Neural crest cell (in vitro differentiated cells): ENCODE measurements at places on chromosomes 2 and 18.

- peaks cover 29% of the 10 kb centered on the region for H3K4me1 ChIP-seq
- no peak overlapping the region for H3K4me3 ChIP-seq
- H3K27me3 ChIP-seq, result no peaks in the 10 kb centered on the region
- H3K36me3 ChIP-seq, result peaks cover 2% of the 10 kb centered on the region
- H3K27ac ChIP-seq, result no peak overlapping the region
Measured at GRCh38 chr2:190582736-190583506, 48.4 kb upstream of the NEMP2 start.

DNA sequence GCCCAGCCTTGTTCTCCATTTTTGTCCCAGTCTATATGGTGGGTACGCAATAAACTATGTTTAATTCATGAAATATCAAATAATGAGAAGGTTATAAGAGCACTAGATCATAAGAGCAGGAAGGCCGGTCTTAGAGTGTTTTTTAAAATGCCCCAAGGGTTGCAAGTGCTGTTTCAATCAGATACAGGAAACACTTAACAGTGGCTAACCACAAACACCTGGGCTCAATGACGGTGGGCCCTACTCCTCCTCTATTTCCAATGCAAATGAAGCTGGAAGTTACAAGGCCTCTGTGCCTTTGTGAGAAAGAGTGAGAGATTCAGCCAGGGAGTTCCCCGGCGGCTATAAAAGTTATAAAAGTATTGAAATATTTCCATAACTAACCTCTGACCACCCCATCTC, 18.9 kb upstream of the WDR33 start:
- no peak for DNase-seq
- H3K27me3 ChIP-seq, result no peaks in the 10 kb centered on the region

GRCh38 chr2:8566774-8567468, 114.9 kb upstream of the ID2 start:
- no peak overlapping the region for H3K4me3 ChIP-seq
- no peak overlapping the region for H3K27ac ChIP-seq
- H3K4me1 ChIP-seq, result peaks cover 4% of the 10 kb centered on the region
- no peaks in the 10 kb centered on the region for H3K27me3 ChIP-seq
- no peak for DNase-seq

DNA sequence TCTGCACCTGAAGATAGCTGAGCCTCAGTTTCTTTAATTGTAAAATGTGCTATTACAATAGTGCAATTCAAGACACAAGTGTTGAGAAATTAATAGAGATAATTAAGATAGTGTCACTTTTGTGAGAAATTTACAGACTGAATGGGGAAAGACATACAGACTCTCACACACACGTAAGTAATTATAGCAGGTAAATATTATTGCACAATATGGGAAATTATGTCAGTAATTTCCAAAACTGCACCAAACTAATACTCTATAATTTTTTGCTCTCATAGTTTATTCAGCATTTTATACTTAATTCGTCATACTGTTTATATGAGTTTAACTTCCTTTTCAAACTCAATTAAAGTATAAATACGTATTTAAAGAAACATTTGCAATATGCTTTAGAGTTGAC, 124.9 kb upstream of the GYPC start:
- H3K27ac ChIP-seq, result no peak overlapping the region
- H3K27me3 ChIP-seq, result no peaks in the 10 kb centered on the region
- H3K4me1 ChIP-seq, result no peaks in the 10 kb centered on the region
- H3K4me3 ChIP-seq, result no peak overlapping the region
- no peaks in the 10 kb centered on the region for H3K36me3 ChIP-seq
- DNase-seq, result no peak

DNA sequence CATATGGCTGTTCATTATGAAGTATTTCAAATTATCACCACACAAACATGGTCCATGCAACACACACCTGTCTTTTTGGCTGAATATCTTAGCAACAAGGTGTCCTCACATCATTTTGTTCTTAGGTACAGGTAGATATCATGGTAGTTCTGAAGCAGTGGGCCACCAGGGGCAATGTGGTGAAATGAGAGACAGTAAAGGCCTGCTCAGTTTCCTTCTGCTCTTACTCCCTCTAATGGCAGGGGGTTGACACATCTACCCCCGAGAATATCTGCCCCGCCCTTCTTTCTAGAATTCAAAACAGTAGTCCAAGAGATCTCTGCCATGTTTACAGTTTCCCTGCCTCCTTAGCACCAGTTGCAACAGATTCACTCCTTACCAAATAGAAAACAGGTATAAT, 147.0 kb upstream of the KLHL14 start:
- no peak for DNase-seq
- H3K4me3 ChIP-seq, result no peak overlapping the region
- peaks cover 12% of the 10 kb centered on the region for H3K4me1 ChIP-seq
- H3K27ac ChIP-seq, result no peak overlapping the region
- no peaks in the 10 kb centered on the region for H3K36me3 ChIP-seq

DNA sequence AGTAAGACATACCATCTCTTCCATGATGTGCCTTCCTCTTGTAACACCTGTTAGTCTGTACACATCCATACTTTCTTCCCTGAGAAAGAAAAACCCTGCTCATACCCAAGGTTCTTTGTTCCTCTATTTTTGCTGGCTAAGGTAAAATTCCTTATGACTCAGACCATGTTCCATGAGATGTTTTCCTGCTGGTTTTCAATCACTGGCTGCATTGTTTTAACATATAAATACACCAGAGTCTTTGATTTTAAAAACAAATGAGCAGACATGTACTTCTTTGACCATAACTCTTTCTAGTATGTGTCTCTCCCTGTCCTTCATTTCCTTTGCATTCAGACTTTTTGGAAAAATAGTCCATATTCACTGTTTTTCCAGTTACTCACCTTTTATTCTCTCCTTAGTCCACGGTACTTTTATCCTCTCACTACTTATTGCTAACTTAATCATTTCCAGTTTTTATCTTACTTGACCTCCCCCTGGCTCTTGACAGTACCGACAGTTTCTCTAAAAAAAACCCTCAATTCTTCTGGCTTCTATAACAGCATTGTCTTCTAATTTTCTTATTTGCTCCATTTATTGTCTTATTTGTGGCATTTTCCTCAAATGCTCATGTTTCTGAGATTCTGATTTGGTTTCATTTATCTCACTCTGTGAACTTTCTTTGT, 4.3 kb downstream of the VAPA start:
- H3K4me3 ChIP-seq, result no peak overlapping the region
- peaks cover 23% of the 10 kb centered on the region for H3K4me1 ChIP-seq
- H3K27me3 ChIP-seq, result no peaks in the 10 kb centered on the region
- H3K27ac ChIP-seq, result no peak overlapping the region

DNA sequence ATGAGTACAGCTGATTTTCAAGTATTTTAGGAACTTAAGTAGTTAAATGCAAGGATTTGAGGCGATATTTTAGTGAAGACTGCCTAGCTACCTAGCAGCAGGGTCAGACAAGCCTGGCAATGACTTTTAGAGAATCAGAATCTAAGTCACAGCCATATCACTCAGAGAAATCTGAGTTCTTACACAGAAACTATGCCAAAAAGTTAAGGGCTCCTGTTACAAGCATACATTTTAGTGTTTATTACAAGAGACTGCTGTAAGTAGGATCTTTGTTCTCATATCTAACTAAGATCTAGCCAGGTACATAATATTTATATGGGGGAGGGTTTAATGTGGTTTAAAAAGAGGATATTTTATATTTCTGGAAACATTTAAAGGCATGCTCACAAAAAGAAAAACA, 37.5 kb downstream of the MAP4K3 start:
- peaks cover 19% of the 10 kb centered on the region for H3K4me1 ChIP-seq
- no peaks in the 10 kb centered on the region for H3K27me3 ChIP-seq
- H3K36me3 ChIP-seq, result no peaks in the 10 kb centered on the region
- DNase-seq, result no peak
- no peak overlapping the region for H3K27ac ChIP-seq
- H3K4me3 ChIP-seq, result no peak overlapping the region

DNA sequence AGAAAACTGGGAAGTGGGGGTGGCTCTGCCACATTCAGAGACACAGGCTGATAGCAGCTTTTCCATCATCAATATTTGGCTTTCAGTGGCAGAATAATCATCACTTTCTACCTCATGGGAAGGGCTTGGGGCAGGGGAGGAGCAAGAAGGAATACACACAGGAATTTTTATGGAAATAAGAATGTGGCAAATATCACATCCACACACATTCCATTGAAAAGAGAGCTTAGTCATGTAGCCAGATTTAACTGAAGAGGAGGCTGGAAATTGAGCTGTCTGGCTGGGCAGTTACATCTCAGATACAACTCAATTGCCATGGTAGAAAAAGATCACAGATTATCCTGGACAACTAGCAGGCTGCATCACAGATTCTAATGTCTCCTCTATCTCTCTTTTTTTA, 1474.0 kb upstream of the ACVR2A start:
- no peaks in the 10 kb centered on the region for H3K27me3 ChIP-seq
- no peak overlapping the region for H3K4me3 ChIP-seq
- H3K36me3 ChIP-seq, result peaks cover 6% of the 10 kb centered on the region
- DNase-seq, result no peak
- no peak overlapping the region for H3K27ac ChIP-seq

DNA sequence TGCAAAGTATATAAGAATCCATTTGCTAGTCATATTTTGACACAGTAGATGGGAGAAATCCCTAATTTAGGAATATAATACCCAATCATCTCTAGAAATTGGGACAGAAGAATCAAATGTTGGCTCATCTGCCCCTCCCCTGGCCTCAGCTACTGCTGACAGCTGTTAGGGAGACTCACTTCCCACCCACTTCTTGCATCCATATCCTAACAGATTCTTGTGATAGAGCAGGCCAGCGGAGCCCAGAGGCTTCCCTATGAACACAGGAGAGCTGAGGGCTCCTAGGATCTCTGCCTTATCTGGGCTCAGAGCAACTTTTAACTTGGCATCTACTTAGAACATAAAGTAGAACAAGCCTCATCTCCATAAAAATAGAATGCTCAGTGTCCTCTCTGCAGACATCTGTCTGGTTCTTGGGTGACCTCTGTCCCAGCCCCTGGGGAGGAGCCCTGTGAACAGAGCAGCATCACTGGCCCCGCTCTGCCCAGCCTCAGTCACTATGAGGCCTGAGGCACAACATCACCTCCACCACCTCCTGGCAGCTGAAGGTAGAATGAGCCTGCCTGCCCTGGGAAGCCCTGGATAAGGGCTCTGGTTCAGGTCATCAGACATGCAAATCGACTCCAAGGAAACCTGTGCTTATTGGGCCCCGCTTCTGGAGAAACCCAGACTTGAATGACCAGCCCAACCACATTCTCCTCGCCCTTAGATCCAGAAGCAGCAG, 229.7 kb downstream of the ANKRD36B start:
- DNase-seq, result no peak
- H3K36me3 ChIP-seq, result no peaks in the 10 kb centered on the region
- H3K27me3 ChIP-seq, result peaks cover 4% of the 10 kb centered on the region
- no peak overlapping the region for H3K4me3 ChIP-seq

DNA sequence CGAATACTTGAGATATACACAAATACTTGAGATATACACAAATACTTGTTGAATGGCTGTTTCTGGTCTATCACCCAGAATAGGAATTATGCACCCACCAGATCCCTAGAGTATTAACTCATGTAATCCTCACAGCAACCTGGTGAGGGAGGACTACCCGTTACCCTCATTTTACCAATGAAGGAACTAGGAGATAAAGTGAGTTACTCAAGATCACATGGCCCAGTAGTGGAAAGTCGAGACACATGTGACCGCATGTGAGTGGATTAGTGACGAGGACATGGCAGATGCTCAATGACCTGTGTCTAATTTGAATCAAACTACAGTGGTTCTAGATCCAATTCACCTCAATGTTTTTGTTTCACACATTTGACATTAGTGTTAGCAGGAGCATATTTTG, 2.4 kb downstream of the MOGAT1 start:
- H3K36me3 ChIP-seq, result no peaks in the 10 kb centered on the region
- peaks cover 60% of the 10 kb centered on the region for H3K27me3 ChIP-seq
- DNase-seq, result no peak
- H3K4me3 ChIP-seq, result peak overlapping the region; percentile 32
- H3K27ac ChIP-seq, result no peak overlapping the region

- H3K4me1 ChIP-seq, result no peaks in the 10 kb centered on the region
- no peaks in the 10 kb centered on the region for H3K27me3 ChIP-seq
- no peak for DNase-seq
Measured at GRCh38 chr2:154408786-154409185, 289.7 kb upstream of the KCNJ3 start.

DNA sequence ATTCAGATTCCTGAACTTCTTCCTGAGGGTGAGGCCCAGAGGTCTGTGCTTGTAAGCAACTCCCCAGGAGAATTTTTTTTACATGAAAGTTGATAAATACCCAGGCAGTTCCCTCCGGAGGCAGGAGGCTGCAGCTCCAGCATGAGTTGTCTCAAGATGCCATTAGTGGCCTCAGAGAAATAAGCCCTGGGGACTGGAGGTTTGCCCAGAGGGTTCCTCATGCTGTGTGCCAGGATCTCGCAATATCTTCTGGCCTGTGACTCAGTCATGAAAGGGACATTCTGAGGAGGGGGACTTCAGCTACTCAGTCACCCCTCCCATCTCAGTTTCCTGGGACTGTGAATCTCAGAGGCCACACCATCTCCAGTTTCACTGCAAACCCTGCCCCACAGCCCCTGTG, 49.9 kb downstream of the LYPD1 start:
- H3K27ac ChIP-seq, result no peak overlapping the region
- no peak for DNase-seq
- H3K36me3 ChIP-seq, result no peaks in the 10 kb centered on the region
- no peak overlapping the region for H3K4me3 ChIP-seq

DNA sequence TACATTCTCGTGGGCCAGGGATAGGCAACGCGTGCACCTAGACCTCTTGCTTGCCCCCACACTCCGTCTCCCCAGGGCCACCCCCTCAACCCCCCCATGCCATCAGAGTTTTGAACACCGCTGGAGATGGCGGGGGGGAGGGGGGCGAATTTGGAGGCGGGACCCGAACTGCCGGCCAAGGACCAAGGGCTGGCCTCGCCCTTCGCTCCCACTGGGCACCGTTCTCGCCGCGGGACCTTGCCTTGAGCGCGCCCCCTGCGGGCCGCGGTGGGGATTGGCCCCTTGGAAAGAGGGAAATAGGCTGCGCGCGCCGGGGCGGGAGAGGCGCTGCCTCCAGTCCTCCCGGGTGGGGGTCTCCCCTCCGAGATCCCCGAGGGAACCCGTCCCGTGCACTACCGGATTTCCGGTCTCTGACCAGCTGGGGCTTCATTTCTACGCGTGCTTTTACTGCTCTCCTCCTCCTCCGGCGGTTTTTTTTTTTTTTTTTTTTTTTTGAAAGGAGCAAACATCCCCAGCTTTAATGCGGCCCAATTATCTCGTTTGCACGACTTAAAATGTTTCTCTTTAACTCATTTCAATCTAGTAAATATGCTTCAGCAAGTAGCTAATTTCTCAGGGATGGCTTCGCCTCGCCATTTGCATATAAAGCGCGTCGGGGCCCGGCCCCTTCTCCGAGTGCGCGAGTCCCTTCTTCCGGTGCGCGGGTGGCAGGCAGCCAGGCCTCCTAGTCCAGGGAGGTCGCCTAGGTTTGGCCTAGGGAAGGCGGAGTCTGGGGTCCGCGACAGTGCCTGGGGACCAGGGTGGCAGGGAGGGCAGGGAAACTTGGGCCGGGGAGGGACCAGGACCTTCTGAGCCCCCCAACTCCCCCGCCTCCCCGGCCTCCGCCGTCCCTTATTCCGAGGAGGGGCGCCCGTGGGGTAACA, 10.0 kb upstream of the GBX2 start:
- H3K27me3 ChIP-seq, result peaks cover 69% of the 10 kb centered on the region
- H3K4me3 ChIP-seq, result peak overlapping the region; percentile 91
- peaks cover 52% of the 10 kb centered on the region for H3K4me1 ChIP-seq
- peak; percentile 89 for DNase-seq

- DNase-seq, result no peak
- H3K27me3 ChIP-seq, result no peaks in the 10 kb centered on the region
- no peaks in the 10 kb centered on the region for H3K4me1 ChIP-seq
- H3K36me3 ChIP-seq, result no peaks in the 10 kb centered on the region
Measured at GRCh38 chr2:37623971-37624900, 47.2 kb downstream of the CDC42EP3 start.

- H3K27me3 ChIP-seq, result no peaks in the 10 kb centered on the region
- DNase-seq, result no peak
- no peaks in the 10 kb centered on the region for H3K36me3 ChIP-seq
- peaks cover 20% of the 10 kb centered on the region for H3K4me1 ChIP-seq
- peak overlapping the region; percentile 74 for H3K4me3 ChIP-seq
Measured at GRCh38 chr2:150119819-150120218, 367.6 kb downstream of the RND3 start.
